ENCODE measurements at places on chromosomes 2 and 18. TPM values are rescaled to one million over a fixed set of nuclear protein-coding genes. Genes with fewer than 3 reads are reported as not detected.

DNA sequence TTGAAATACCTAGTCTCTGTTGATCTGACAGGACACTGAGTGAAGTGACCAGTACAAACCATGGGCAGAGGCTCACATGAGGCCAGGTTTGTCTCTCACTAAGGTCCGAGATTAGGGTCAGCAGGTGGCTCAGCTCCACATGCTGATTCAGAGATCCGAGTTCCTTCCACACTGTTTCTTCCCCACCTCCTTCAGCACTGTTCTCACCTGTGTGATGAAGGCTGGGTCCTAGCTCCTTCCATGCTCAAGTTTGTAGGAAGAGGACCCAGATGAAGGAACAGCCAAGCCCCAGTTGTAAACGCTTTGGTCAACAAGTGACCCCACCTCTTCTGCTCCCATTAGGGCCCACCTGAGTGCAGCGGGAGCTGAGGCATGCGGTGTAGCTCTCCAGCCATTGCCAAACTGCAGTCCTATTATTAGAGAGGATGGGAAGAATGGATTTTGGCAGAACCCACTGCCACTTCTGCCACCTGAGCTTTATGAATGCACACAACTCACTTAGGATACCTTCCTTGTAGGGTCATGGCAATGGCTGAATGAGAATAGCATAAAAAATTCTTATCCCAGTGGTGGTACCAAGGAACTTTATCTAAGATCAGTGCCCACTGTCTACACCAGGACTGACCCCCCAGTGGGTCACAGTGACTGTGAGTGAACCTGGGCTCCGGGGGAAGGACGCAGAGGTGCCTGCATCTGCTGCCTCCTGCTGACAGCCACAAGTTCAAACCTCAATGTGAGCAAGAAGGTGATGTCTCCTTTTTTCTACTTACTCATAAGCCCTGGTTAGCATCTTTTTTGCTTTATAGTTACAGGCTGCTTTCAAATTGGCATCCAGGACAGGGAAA, 324.8 kb upstream of the HS6ST1 start:
- DNase-seq, result no peak

GPR35 gene
- total RNA-seq, result 2.2 TPM

DNA sequence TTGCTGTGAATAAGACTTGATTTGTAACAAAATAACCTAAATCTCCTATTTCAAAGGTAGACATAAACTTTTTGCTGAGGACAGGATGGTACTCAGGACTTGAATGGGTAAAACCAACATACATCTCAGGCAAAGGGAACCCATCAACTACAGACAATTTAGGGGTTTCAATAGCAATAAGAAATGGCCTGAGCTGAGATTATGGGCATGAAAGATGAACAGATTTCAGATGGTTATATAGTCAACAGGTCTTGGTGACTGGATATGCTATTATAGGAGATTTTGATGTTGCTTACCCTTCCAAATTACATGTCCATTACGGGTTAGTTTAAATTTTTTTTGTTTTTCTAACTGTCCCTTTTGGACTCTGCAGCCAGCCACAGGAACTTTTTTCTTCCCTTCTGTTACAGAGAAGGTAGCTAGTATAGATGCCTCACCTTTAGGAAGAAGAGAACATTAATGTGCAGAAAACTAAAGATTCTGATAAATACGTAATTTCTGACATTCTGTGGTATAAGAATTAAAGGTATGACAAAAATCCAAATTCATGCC, 4.6 kb downstream of the RPS27A start:
- DNase-seq, result no peak

DNA sequence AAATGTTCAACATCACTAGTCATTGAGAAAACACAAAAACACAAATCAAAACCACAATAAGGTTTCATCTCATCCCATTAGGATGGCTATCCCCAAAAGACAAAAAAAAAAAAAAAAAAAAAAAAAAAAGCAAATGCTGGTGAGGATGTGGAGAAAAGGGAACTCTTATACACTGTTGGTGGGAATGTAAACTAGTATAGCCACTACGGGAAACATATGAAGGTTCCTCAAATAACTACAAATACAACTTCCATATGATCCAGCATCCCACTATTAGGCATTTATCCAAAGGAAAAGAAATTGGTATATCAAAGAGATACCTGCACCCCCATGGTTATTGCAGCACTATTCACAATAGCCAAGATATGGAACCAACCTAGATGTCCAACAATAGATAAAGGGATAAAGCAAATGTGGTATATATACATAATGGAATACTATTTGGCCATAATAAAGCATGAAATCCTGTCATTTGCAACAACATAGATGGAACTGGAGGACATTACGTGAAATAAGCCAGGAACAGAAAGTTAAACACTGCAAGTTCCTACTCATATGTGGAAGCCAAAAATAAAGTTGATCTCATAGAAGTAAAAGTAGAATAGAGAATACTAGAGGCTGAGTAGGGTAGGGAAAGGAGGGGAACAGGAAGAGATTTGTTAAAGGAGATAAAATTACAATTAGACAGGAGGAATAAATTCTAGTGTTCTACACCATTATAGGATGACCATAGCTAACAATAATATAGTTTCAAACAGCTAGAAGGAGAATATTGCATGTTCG, 8.4 kb downstream of the POLR1A start:
- no peak for DNase-seq

DNA sequence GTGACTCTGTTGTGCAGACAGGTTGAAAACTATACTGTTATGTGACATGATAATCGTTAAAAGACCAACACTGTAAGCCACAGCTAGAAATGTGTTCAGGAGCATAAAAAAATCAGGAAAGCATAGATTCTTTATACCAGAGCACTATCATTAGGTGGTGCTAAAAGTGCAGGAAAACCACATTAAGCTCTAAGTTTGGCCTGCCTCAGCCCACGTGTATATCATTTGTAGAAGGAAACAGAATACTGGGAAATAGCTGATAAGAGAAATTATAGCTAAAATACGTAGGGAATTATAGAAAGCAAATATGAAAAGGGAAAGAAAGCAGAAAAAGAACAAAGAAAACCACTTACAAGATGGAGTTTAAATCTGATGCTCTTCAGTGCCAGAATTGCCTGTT, 26.5 kb upstream of the C2orf74 start:
- no peak for DNase-seq

GORASP2 gene
- 57.1 TPM for total RNA-seq

DNA sequence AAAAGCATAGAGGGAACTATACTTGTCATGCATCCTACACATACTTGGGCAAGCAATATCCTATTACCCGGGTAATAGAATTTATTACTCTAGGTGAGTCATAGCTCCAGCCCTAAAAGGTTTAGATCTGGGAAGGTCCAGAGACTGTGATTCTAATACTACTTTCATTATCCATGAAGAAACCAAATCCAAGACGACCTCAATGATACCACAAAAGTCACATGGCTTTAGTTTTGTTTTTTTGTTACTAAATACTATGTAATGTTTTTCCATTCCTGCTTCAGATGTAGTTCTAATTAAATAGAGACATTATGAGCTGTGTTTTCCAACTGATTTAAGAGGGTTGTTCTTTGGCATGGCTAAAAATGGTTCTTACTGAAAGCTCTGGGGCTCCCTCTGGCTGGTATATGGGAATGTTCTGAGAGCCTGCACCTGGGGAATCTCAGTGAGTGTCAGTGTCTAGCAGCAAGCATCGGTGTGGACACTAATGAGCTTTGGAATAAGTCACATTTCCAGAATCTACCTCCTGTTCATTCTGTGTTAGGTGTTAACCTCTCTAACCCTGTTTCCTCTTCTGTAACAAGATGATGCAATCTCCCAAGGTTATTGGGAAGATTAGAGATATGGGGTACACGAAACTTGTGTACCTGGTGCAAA, 20.5 kb upstream of the IL1RL2 start:
- no peak for DNase-seq

DNA sequence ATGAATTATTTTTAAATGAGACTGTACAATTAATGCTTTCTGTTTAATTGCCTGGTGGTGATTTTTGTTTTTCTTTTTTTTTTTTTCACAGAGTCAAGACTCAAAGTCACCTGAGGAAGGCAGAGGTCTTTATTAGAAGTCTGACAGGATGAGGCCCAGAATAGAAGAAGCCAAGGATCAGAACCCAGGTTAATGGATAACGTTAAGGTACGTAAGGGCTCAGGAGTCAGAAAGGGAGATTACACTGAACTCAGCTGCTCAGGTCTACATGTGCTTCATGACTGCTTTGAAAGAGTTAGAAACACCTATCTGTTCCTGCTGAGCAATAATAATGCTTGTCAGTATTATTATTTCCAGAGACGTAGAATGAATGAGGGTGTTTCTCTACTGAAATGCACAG, 196.5 kb downstream of the LRATD1 start:
- no peak for DNase-seq

INHA gene
- total RNA-seq, result 1.9 TPM

DNA sequence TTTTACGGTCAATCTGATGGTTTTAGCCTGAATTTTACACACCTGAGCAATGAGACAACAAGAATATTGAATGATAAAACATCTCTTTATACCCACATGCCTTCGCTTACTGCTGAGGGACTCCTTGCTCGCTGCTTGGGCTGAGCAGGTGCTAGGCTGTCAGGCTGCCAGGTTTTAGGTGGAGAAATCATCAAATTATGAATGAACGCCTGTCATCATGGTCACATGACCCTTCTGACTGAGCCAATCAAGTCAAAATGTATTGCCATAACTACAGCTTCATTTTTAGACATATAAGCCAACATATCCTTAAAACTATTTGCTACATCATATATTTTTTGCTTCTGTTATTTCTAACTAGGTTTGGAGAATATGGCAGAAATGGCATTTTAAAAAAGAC, 274.0 kb downstream of the LNPK start:
- DNase-seq, result no peak

DNA sequence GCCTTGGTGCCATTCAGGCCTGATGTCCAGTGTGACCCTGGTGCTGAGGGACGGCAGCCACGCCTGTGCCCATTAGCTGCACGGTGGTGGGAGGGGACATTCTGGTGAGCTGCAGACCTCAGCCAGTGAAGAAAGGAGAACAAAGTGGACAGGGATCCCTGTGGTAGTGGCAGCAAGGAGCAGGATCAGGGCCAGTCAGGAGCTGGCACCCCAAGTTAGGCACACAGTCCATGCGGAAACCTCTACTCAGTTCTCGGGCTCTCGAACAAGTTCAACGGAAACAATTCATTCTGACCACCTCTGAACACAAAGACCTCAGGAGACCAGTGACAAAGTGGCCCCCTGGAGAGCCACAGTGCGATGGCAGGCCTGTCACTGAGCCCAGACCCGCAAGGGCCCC, 30.1 kb downstream of the COA5 start:
- DNase-seq, result no peak

GRCh38 chr2:120700659-120701058, 35.0 kb upstream of the GLI2 start:
- no peak for DNase-seq
